CD4-positive, alpha-beta T cell treated with Interleukin-17A for 1 hour (primary cell): ENCODE measurements at places on chromosomes 6 and 20.

- DNase-seq, result no peak
These were observed 8.3 kb downstream of the MDGA1 start for GRCh38 chr6:37689381-37689780.

GRCh38 chr6:26158076-26158580 lies 70.9 kb downstream of the HFE start:
- no peak for DNase-seq

- no peak for DNase-seq
These were observed 7.2 kb upstream of the FAM50B start for GRCh38 chr6:3841711-3842565.

GRCh38 chr6:142947714-142948480 lies 2.9 kb upstream of the HIVEP2 start:
- DNase-seq, result no peak

- DNase-seq, result peak; percentile 34
These were observed 139.1 kb downstream of the KIF16B start for GRCh38 chr20:16434062-16434664.

- DNase-seq, result no peak
These were observed 12.4 kb downstream of the HTR1B start for GRCh38 chr6:77450924-77451323.

GRCh38 chr6:159008656-159009288 lies 8.8 kb upstream of the RSPH3 start:
- peak; percentile 78 for DNase-seq

GRCh38 chr6:14681699-14682487 lies 564.0 kb upstream of the JARID2 start:
- DNase-seq, result no peak

GRCh38 chr20:24382331-24382730 lies 87.1 kb upstream of the SYNDIG1 start:
- DNase-seq, result no peak

- no peak for DNase-seq
These were observed 247.6 kb downstream of the MYLK4 start for GRCh38 chr6:2502998-2503674.

- no peak for DNase-seq
These were observed 136.8 kb downstream of the ALDH8A1 start for GRCh38 chr6:134813146-134813545.

DNA sequence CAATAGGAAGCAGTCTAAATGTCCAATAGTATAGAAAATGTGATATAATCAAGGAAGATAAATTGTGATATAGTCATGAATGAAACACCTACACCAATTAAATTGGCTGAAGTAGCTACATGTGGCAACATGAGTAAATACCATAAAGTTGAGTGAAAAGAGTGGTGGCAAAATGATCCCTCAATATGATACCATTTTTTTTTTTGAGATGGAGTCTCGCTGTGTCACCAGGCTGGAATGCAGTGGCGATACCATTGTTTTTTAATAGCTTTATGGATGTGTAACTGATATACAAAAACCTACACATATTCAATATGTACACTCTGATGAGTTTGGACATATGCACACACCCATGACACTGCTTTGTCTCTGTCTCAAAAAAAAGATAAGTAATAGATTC lies 20.9 kb upstream of the ILRUN start:
- DNase-seq, result no peak

- DNase-seq, result no peak
These were observed 74.3 kb downstream of the LAMP5 start for GRCh38 chr20:9588706-9589105.

DNA sequence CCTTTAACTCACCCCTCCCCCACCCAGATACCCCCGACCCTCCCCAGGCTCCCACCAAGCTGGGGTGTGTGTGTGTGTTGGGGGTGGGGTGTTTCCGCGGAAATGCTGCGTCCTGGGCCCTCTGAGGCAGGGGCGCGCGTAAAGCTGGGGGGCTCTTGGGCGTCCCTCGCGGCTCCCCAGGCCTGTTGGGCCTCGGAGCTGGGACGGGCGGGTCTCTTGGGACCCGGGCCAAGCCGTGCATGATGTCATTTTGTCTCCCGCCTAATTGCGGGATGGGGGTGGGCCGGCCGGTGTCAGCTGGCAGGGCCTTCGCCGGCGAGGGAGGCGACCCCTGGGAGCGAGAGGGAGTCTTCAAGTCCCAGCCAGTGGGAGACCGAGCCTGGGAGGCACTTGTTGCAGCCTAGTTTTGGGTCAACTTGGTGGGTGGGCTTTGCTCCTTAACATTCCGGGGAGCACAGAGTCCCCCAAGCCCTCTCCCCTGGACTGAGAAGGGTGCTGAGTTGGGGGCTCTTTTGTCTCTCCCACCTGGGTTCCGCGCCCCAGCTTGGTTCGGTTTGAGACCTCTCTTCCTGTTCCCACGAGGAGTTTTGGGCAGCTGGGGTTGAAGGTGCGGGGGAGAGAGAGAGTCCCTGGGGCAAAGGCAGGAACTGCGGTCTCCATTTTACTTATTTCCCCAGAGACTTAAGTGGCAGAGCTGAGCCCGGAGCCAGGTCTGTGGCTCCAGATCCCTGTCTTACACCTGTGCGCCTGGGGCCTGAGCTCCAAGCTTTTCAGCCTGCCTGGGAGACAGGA lies 623 bp downstream of the MYBL2 start:
- DNase-seq, result no peak

- DNase-seq, result no peak
These were observed 49.6 kb downstream of the DSTN start for GRCh38 chr20:17619351-17620093.

GRCh38 chr20:61121661-61122060 lies 130.4 kb upstream of the CDH4 start:
- no peak for DNase-seq

DNA sequence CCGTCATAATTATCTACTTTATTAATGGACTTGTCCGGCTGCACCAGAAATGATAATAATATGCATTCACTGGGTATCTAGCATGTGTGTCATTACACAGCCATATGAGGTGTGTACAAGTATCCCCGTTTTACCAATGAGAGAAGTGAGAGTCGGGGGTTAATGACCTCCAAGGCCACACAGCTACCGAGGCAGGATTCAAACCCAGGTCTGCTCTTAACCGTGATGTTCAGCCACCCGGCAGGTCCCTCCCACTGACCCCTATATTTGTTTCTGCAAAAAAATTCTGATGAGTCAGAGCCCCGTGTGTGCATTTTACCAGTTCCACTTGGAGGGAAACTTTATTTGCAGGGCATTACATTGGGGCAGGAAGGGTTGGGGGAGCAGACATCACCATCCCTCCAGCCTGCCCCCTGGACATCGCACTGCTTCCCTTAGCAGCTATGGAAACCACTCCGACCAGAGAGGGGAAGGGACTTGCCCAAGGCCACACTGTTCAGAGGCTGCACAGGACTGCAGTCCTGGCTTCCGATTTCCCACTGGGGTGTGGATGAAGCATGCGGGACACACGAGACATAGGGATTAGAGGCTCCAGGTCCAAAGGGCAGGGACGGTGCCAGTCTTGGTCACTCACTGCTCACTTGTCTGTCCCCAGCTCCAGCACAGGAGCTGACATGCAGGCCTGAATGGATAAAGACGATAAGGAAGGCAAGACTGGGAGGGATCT lies 10.1 kb upstream of the SRC start:
- DNase-seq, result no peak

GRCh38 chr6:163416557-163417253 lies 2.2 kb downstream of the QKI start:
- peak; percentile 50 for DNase-seq

DNA sequence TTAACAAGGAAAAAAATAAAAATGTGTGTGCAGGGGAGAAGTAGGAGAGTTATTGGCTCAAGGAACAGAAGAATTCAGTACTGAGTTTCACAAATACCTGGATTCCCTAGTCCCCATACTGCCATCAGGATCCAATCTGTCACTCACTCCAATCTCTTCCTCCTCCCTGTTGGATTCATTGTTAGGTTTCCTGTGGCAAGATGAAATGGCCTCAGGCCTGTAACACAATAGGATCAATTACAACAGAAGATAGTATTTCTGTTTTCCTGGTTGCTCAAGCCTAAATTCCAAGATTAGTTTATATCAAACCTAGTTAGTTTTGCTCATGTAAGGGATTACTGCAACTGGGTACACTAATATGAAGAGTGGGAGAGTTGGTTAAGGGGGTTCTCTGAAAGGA lies 24.4 kb downstream of the HCRTR2 start:
- no peak for DNase-seq

DNA sequence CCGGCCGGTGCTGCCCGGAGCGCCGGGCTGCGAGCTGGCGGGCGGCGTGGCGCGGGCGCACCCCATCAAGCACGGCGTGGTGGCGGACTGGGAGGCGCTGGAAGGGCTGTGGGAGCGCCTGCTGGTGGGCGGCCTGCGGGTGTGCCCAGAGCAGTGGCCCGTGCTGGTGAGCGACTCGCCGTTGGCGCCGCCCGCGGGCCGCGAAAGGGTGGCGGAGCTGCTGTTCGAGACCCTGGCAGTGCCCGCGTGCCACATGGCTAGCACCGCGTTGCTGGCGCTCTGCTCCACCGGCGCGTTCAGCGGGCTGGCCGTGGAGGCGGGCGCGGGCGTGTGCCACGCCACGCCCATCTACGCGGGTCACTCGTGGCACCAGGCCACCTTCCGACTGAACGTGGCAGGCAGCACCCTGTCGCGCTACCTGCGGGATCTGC lies 517 bp downstream of the ACTL10 start:
- peak; percentile 39 for DNase-seq

- DNase-seq, result no peak
These were observed at the start of gene HTR1E for GRCh38 chr6:86937219-86938079. Gene HTR1E, plus strand, starts transcription at chr6:86937528. Its CDS starts 77,807 bp downstream, at chr6:87015335.
